ENCODE measurements at places on chromosomes 3 and 15.

DNA sequence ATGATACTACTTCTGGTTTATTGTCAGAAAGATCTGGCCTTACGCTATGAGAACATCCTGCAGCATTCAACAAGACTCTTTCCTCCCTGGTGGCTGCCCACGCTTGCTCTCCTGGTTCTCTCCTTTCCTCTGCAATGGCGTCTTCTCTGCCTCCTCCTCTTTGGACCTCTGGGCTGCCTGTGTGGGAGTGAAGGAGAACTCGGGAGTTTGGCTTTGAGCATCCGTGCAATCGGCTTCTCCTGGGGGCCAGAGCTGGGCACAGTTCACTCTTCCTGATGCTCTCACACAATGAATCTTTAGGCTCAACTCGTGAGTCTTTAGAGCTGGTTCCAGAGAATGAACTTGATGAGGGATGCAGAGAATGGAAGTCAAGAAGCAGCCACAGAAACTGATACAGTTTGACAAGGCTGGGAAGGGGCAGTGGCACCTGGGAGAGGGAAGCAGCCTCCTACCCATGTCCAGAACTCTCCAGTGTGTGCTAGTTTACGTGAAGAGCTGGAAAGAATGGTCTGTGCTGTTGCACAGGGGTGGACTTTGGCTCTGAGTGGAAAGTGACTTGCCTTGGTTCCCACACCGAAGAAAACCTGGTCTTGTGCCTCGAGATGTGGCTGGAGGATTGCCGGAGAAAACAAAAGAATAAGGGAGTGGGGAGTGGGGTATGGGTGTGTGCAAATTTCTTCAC is 37.9 kb downstream of the RPLP1 start:
- DNase-seq, result no peak

- DNase-seq, result no peak
Measured at GRCh38 chr3:74295479-74295878, 319.0 kb downstream of the CNTN3 start.

- DNase-seq, result no peak
Measured at GRCh38 chr15:60076045-60076444, 71.9 kb downstream of the FOXB1 start.

DNA sequence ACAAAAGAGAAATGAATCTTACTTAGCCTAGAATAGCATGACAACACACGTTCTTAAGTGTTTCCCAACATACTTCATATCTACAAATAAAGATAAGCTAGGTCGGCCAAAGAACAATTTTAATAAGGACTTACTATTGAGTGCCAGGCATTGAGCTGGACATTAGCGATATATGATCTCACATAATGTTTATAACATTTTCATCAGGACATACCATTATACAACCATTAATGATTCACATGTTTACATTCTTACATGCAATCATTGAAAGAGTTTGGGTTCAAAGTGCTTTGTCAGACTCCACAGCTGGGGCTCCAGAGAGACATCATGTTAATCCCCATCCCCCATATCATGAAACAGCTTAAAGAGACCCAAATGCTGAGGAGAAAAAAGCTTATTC is 189.0 kb downstream of the STT3B start:
- no peak for DNase-seq

- DNase-seq, result no peak
Measured at GRCh38 chr15:35757765-35758164, 211.8 kb upstream of the DPH6 start.

- no peak for DNase-seq
Measured at GRCh38 chr3:27130796-27131195, 238.4 kb downstream of the NEK10 start.

- no peak for DNase-seq
Measured at GRCh38 chr3:33833408-33834095, 35.1 kb downstream of the PDCD6IP start.

GRCh38 chr3:42526616-42527367 is 24.3 kb downstream of the VIPR1 start:
- no peak for DNase-seq

- no peak for DNase-seq
Measured at GRCh38 chr3:172698631-172699030, 12.2 kb downstream of the NCEH1 start.

DNA sequence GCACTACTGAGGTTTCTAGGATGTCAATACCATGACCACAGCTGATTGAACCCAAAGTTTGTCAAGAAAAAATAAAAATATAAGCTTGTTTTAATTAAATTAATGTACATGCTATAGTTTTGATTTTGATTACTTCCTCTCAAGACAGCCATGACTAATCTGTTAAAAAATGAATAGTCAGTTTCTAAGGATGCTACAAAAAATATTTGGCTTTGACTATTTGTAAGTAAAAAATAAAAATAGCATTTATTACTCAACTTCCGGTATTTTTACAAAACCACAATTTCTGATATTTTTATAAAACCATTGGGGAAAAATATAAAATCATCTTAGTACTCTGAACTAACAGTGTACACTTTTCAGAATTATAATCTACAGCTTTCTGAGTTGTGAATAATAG is 12.1 kb upstream of the TEX9 start:
- DNase-seq, result no peak

GRCh38 chr3:144185276-144185675 is 213.7 kb downstream of the DIPK2A start:
- DNase-seq, result no peak

DNA sequence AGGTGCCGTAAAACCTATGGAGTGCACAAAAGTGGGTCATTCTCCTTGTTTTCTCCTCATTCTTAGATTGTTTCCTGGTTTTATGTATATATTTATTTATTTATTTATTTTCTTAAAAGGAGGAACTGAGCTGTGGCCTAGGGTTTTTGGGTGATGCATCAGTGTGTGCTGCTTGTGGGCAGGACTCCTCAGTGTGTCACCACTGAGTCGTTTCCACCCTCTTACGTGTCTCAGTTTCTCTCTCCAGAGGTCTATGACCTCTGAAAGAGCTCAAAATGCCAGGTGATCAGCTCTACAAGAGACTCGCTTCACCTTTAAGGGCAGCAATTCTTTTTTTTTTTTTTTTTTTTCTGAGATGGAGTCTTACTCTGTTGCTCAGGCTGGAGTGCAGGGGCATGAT is 72.9 kb downstream of the CD200 start:
- DNase-seq, result no peak

All from GM20000 (cell line).